ENCODE measurements at places on chromosomes 1 and 21. TPM values are rescaled to one million over a fixed set of nuclear protein-coding genes. Genes with fewer than 3 reads are reported as not detected.

The RPE65 gene
- polyA plus RNA-seq = 0.33 TPM

The LAX1 gene
- polyA plus RNA-seq = 0.41 TPM

The DMRTA2 gene
- polyA plus RNA-seq = not detected

The OLFML3 gene
- polyA plus RNA-seq = 246 TPM

The CATSPERE gene
- 2.0 TPM for polyA plus RNA-seq

The C1orf105 gene
- not detected for polyA plus RNA-seq

The OXCT2 gene
- polyA plus RNA-seq = 0.15 TPM

The C21orf91 gene
- polyA plus RNA-seq = 19.7 TPM

The ACOT11 gene
- polyA plus RNA-seq = 15.0 TPM

The PAPPA2 gene
- 0.33 TPM for polyA plus RNA-seq

The CHI3L2 gene
- polyA plus RNA-seq = 0.33 TPM

The PGBD2 gene
- 12.2 TPM for polyA plus RNA-seq

The TRIM62 gene
- 6.3 TPM for polyA plus RNA-seq

The PFDN2 gene
- polyA plus RNA-seq = 52.0 TPM

The KRTAP13-4 gene
- polyA plus RNA-seq = not detected

The TMEM200B gene
- polyA plus RNA-seq = 11.0 TPM

The RIPK4 gene
- 8.0 TPM for polyA plus RNA-seq

The FMOD gene
- 90.2 TPM for polyA plus RNA-seq

All from left lung (tissue), 14 donors.